Tongue (tissue), 3 donors: ENCODE measurements at places on chromosomes 2 and 18. TPM values are rescaled to one million over a fixed set of nuclear protein-coding genes. Genes with fewer than 3 reads are reported as not detected.

SETBP1 gene
- 30.1 TPM for total RNA-seq

DNA sequence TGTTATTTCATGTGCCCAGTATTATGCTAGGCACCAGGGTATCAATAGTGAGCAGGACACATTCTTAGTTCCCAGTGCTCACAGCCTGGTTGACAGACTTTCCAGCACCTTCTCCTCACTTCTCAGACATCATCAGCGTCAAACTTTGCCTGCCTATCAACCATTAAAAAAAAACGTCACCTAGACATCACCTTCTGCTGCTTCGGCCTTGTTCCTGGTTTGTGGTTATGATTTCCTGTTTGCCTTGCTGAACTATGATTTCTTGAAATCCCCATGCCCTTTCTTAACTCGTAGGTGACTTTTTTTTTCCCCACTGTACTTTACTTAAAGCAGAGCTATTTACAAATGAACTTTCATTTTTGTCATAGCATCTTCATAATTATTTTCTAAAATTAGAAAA is 60.4 kb upstream of the NABP1 start:
- no peak for DNase-seq

DNA sequence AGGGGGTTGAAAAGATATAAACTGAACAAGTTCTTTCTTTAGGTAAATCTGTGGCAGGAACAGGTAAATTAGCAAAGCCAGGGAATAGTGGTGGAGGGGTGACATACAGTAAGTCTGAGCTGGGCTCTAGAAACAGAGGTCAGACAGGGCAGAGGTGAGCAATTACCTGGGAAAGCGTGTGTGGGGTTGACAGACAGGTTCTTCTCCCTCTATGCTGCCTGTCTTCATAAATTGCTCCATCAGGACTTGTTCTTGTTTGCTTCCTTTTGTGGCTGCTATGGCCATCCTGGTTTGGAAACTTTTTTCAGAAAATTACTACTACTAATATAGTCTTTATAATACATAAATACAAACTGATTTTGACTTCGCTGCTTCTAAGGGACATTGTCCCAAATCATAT is 3.4 kb upstream of the ANKRD12 start:
- no peak for DNase-seq

- peak; percentile 5 for DNase-seq
Observed at GRCh38 chr2:168948621-168949212, 47.6 kb downstream of the G6PC2 start.

DNAJC5G gene
- total RNA-seq, result not detected
